HepG2 (cell line): ENCODE measurements at places on chromosomes 2 and 18.

DNA sequence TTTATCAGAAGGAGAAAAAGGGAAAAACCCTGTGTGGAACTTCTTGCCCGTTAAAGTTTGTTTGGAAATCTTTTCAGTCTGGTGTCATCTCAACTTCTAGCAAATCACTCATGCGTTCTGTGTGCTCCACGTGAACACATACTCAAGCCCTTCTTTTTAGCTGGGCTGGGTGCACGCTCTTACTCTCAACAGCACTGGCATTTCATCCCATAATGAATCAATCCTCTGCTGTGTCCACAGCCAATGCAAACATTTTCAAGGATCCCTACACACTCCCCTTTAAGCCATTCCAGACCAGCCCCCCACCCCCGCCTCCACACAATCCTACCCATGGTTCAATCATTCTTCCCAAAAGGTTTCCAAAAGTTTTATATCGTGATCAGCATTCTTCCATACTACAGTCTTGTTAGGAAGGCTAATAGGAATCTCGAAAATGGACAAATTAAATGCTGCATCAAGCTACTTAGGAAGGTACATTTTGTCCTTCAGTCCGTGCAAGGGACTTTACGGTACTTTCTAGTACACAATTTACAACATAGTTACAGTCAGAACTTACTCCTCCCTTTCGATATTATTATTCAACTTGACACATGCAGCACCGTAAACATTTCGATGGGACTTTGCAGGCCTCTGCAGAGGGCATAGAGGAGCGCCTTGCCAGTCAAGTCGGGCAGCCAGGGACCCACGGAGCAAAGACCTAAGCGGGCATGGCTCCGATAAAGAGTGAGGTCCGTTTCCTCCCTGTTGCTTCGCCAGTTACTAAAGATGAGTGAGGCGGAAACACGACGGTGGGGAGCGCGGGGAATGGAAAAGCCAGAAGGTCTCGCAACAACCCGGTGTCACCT lies 1.4 kb downstream of the PTGR3 start:
- peak; percentile 44 for DNase-seq

- peak; percentile 45 for DNase-seq
These were observed 1607.3 kb upstream of the CELF4 start for GRCh38 chr18:39172695-39173421.

- no peak for DNase-seq
These were observed 322.2 kb upstream of the MYT1L start for GRCh38 chr2:2653231-2653630.

DNA sequence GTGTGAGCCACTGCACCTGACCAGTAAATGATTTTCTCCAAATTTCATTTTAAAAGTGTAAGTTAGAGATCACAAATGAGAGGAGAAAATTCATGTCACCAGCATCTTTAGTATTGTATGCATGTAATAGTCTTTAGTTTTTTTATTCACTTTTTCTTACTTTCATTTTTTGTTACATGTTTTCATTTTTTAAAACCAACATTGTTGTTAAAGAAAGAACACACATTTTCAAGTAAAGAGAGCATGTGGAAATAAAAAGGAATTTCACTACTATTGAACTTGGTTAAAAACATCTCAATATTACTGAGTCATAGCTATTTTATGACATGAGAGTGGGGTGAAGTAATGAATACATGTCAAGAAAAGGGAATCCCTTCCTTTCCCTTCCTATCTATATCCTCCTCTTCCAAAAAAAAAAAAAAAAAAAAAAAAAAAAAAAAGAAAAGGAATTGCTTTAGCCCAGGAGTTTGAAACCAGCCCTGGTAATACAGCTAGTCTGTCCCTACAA lies 29.1 kb upstream of the PMAIP1 start:
- no peak for DNase-seq

- DNase-seq = no peak
These were observed 47.9 kb downstream of the LDLRAD4 start for GRCh38 chr18:13266218-13267100.

GRCh38 chr18:70653671-70654070 lies 364.8 kb downstream of the SOCS6 start:
- no peak for DNase-seq

- no peak for DNase-seq
These were observed 76.0 kb downstream of the CEP192 start for GRCh38 chr18:13067124-13067523.

DNA sequence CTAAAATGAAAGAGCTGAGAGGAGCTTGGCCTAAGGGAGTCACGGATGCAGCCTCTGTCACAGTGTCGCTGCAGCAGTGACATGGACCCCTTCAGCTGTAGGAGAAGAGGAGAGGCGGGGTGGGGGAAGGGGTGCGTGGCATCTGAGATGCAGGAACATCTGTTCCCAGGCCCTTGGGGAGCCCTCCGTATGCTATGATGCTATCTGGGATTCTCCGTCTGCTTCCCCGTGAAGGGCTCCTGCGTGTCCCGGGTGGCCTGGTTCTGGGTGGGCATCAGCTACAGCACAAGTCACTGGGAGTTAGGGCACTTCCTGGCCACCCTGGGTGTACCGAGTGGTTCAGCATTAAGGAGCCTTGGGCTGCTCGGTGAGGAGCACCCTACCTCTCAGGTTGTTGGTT lies 35.6 kb upstream of the B3GNT7 start:
- no peak for DNase-seq

DNA sequence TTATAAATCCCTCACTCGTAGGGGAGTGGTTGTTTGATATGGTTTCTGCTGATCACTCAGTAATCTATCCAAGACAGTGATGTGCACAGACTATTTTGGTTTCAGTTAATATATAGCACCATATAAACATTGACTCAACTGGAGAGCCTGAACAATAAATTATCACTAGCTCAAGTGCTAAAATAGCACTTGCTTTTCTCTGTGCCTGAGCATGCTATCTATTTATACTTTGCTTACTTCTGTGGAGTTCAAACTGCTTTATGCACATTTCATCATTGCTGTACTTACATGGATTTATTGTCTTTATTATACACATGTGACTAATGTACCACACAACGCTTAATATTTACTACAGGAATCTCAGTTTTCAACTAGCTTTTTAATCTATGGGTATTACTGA lies 133.6 kb downstream of the BCL2 start:
- no peak for DNase-seq

DNA sequence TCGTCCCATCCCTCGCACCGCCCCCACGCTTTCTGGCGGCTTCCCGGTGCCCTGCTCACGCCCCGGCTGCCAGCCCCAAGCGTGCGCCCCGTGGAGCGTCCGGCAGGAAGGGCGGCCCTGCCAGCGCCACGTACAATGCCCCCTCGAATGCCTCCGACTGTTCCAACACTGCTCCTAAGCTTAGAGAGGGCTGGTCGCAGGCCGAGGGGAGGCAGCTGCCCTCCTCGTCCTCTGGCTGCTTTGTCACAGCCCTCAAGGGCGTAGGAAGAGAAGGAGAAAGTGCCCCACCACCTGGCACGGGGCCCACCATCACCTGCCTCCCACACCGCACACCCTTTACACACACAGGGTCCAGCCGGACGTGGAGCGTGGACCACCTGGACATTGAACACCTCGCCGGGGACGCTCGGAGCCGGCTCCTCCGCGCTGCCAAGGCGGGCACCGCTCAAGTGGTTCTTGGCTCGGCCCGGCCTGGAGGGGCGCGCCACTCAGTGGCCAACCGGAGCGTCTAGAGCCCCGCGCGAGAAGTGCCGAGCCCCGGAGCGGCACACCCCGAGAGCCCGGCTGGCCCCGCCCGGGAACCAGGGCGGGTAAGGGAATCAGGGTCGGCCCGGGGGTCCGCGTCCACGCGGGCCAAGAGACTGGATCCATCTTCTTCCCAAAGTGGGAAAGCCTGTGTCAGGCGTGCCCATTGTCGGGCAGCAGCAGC lies 830 bp downstream of the DNER start:
- no peak for DNase-seq

DNA sequence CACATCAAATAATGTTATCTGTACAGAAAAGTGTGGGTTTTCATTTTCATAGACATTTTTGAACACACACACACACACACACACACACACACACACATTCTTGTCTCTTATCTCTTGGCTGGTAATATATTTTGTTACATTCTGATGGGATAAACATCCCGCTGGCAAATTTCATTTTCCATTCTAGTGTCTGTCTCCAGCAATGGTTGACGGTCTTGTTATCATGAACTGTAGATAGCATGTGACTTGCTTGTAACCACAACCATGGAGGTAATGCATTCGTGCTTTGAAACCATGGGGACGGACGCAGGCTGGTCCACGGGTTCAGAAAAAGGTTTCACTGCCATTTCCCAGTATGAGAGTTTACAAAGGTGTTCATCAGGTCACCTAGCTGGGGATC lies 156.4 kb downstream of the PPP1R1C start:
- no peak for DNase-seq

DNA sequence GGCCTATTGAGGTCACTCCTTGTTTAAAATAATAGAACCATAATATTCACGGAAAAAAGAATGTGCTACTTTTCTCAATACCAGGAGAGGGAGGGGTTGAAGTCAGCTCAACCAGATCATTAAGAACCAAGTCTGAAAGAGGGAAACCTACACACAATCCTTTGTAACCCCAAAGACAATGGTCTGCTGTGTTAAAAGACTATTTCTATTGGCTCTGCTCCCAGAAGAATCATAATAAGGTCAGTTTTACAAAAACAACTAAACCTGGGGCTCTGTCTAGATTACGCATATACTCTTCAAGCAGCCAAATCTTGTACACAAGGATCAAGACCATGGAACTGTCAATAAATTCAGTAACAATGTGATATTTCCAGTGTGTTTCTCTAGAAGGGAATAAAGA lies 177.2 kb upstream of the CRIM1 start:
- DNase-seq = no peak

- no peak for DNase-seq
These were observed 35.3 kb downstream of the GALNT1 start for GRCh38 chr18:35616664-35617423.

DNA sequence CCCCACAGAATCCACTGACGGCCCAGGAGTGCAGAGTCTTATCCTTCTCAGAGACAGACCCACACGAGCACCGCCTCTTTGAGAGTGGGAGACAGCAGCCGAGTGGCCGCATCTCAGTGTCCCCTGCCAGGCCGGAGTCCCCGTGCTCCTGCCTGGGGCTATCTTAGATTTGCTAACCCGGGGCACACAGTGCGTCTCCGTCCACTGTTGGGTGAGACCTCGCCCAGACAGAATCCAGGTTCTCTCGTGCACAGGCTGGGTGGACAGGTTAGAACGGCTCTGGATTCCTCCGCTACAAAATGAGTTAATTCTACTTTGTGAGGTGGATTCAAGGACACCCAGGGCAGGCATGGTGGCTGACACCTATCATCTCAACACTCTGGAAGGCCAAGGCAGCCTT lies 88.3 kb downstream of the ZNF516 start:
- no peak for DNase-seq

GRCh38 chr2:34734042-34734441 lies 1134.9 kb upstream of the FAM98A start:
- no peak for DNase-seq

DNA sequence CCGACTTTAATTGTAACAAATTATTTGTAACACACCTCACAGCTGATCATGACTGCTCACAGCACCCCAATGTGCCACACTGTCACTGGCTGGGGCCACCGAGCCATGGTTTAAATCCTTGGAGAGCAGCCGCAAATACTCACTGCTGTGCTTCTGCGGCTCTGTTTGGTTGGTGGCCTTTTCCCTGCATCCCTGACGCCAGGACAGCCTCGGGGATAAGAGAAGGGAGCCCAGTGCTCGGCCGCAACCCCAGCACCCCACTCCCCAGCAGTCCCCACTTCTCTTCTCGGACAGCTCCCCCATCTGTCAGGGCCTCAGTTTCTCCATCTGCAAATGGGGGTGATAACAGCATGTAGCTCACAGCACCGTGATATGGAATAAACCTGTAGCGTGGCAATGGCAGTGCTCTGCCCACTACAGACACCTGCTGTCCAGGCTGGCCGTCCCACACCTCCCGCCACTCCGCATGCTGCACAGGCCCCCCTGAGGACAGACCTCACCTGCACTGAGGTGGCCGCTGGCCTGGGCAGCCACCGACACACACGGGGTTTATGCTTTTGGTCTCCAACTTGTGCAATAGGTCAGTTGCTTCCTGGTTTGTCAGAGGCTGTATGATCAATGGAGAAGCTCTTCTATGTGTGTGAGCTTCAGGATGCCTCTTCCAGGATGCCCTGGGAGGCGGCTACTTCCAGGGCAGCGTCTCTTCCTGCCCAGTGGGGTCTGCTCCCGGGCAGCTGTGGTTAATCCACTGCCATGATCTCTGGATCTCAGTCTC lies 87.1 kb downstream of the NDUFA10 start:
- no peak for DNase-seq

DNA sequence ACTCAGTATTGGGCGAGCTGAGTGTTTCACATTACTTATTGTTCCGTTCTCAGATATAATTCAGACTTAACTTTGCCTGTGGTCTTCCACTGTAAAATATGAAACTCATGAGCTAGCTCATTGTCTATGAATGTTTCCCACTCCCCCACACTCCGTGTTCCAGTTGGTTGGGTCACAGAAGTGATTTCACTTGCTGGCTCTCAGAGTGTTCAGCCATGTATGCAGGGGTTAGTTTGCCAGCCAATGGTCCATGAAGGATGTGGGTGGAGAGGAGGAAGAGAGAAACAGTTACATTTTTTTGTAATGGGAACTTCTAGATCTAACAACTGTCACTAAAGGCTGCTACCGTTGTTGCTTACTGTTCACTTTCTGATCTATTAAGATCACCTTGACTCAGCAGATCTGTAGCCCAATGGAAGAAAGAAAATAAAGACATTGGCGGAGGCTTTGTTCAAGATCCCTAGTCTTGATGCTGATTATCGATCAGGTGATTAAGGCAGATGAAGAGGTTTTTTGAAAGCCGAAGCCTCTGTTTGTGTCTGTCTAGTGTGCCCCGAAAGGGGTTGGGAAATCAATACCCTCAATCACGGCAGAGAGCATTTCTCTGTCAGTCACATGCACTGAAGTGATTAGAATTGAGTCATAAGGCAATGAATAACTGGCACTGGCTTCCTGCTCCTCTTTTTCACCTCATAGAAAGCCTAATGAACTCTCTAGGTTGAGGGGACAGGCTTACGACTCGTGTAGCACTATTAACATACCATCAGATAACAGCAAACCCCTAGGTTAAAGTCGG lies 279.7 kb upstream of the FIGN start:
- no peak for DNase-seq

DNA sequence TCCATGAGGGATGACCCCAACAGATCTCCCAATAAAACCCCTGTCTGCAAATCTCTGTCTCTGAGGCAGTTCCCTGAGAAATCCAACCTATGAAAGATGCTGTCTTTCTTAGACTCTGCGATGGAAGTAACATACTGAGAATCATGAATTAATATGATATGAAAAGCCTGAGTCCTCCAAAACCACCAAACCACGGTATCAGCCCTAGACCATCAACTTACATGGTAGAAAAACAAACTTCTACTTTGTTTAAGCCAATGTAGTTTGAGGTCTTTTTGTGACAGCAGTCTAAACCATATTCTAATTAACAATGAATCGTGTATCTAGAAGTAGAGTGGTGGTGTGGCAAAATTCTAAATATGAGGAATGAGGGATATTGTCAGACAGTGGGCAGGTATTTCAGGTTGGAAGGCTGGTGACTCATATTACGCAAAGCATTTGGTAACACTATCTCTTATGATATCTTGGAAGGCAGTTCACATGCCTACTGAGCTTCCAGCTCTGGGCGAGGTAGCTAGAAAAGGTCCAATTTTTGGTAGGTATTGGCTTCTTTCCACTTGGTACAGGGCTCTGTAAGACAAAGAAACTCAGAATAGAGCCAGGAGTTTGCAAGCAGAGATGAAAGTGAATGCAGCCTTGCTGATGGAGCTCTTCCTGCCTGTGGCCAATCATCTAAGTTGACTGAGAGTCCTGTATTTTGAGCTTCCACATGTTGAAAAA lies 215.8 kb downstream of the ZFP36L2 start:
- DNase-seq = no peak

- DNase-seq = no peak
These were observed 687.0 kb downstream of the BCL11A start for GRCh38 chr2:59866436-59866835.

GRCh38 chr18:55522011-55522410 lies 66.0 kb downstream of the TCF4 start:
- no peak for DNase-seq
